ENCODE measurements at places on chromosomes 4 and X.

- DNase-seq: no peak
Measured at GRCh38 chrX:129737916-129738315, 863 bp upstream of the XPNPEP2 start.

DNA sequence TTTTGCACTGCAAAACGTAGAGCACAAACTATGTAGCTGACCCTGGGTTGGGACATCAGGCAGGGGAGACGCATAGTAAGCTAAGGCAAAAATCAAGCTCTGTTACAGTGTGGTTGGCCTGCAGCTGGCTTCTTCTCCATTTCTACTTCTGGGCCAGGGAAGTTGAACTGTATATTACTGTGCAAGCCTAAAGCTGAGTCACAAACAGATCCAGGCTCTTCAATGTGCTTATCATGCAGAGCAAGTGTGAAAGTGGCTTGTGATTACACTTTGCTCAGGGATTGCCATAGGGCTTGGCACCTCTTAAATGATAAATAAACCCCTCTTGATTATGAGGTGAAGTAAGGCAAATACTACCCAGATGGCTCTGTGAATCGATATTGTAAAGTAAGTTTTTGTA lies 40.5 kb downstream of the CLDN34 start:
- no peak for DNase-seq

- DNase-seq: peak; percentile 50
Measured at GRCh38 chr4:7938609-7939376, 868 bp downstream of the AFAP1 start.

DNA sequence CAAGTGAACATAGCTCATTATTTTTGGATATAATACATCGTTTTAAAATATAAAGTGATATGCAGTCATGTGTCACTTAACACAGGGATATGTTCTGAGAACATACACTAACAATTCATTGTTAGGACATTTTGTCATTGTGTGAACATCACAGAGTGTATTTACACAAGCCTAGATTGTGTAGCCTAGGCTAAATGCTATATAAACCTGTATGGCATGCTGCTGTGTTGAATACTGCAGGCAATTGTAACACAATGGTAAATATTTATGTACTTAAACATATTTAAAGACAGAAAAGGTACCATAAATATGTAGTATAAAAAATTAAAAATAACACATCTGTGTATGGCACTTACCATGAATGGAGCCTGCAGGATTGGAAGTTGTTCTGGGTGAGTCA lies 44.9 kb upstream of the GPRIN3 start:
- DNase-seq: no peak

GRCh38 chrX:45070116-45071007 lies 130.3 kb downstream of the DIPK2B start:
- DNase-seq: no peak

- no peak for DNase-seq
Measured at GRCh38 chr4:92566269-92566668, 262.5 kb downstream of the GRID2 start.

Data from caudate nucleus (tissue), 63 donors.